ENCODE measurements at places on chromosomes 2 and 18.

DNA sequence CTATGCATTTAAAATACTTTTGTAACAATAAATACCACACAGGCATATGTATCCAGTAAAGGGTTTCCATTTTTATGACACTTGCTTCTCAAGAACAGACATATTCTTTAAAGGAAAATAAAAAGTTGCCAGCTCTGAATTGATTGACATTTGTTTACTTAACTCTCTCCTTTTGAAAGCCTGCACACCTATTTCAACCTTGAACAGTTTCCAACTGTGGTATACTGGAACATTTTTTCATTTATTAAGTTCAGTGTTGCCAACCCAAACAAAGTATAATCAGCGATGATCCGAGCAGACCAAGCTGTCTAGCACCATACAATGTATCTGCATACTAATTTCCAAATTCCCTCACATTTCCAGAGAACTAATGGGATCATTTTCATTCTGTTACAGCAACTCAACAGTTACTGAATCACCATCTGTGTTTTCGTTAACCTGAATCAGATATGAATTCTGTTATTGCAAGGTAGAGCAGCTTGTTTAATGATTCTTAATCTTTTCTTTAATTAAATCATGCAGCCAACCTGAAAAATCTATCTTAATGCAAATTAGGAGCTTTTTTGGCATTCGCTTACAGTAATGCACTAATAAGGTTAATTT lies 725.5 kb upstream of the ZEB2 start:
- DNase-seq, result no peak

GRCh38 chr2:109644571-109645275 lies 30.6 kb downstream of the SOWAHC start:
- DNase-seq, result no peak

- DNase-seq, result no peak
Observed at GRCh38 chr18:64972545-64972944, 778.3 kb upstream of the CDH7 start.

- DNase-seq, result no peak
Observed at GRCh38 chr2:235523021-235523420, 29.2 kb downstream of the AGAP1 start.

DNA sequence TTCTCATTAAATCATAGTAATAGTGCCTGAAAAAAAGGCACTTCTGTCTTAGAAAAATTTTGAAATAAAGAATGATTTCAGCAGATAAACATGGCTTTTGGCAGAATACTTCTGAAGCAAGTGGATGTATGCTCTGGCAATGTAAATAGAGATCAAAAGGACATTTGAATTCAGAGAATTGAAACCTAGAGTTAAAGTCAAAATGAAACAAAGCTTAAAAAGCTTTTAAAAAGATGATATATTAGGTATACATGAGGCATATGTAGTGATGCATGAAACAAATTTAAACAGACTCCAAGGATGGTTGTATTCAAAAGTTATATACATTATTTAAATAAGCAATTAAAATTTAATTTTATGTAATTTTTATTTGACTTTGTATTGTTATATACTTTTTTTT lies 1344.5 kb upstream of the TMEFF2 start:
- no peak for DNase-seq

DNA sequence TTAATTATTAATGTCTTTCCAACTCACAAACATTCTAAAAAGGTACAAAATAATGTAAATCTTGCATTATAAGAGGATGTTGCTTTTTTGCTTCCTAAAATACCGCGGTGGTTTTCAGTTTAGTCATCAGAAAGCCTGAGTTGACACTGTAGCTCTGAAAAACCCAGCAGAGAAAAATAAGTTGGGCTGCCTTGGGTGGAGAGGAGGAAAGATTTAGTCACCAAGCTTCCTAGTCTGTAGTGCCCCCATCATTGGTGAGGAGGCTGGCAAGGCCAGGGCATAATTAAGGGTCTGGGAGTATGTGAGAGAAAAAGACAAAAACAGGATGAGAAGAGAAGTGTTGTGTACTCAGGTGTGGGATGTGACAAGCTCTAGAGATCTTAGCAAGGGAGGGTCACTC lies 5.7 kb downstream of the PTPRM start:
- no peak for DNase-seq

- DNase-seq, result no peak
Observed at GRCh38 chr2:179860255-179861026, 971 bp downstream of the ZNF385B start.

DNA sequence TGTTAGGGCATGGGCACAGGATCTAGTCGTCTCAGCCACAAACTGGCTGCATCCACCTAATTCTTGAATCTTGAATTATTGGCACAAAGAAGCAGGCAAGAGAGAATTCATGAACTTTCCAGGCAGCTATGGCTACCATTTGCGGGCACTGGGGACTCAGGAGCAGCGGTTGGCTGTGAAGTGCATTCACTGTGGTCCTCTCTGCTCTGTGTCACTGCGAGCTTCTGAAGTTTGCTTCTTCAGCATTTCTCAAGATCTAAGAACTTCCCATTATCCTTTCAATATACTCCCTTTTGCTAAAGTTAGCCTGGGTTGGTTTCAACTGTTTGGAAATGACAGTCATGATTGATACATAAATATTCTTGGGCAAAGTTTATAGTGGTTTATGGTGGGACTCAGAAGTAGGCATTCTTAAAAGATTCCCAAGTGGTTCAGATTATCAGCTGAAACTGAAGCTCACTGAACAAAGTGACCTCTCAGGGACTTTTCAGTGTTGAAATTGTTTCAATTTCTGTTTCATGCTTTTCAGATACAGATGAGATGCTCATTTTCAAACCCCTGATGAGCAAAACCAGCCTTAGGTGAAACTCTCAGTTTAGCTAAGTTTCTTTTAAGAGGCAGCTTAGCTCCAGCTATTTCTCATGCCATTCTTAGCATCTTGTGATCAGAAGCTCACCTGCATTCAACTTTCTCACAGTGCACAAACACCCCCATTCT lies 1258.3 kb upstream of the GYPC start:
- no peak for DNase-seq

DNA sequence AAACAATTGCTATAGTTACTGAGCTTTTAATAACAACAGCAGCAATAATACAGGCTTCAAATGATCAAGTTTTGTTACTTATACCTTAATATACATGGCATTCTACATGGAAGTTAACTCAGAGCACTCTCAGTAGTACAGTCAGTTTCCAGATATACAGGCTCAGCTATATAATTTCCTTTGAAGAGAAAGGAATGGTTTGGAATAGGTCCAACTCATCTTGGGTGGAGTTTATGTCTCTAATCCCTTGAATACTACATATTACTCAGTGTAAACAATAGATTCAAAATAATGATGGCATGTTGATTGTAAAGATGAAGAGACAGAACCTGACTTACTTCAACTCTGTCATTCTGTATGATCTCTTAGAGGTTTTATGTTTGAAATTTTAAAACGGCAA lies 174.9 kb downstream of the EPHA4 start:
- no peak for DNase-seq

DNA sequence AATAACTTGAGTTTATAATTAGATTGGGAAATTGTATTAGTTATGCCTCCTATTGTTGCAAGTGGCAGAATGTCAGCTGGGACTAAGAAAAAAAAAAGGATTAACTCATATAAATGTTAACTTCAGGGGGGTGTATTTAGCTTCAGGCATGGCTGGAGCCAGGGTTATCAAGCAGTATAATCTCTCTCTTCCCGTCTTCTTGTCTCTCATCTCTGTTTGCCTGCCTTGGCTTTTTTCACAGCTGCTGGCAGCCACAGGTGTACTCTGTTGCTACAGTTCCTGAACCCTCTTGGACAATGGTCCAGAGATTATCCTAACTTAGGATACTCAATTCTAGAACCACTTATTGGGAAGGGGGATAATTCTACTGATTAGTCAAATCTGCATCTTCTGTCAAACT lies 370.7 kb upstream of the MEX3C start:
- DNase-seq, result no peak

GRCh38 chr2:15939556-15939853 lies 845 bp upstream of the MYCN start:
- DNase-seq, result no peak

GRCh38 chr18:13710414-13710831 lies 15.9 kb downstream of the FAM210A start:
- no peak for DNase-seq

GRCh38 chr2:104538077-104538476 lies 315.8 kb upstream of the POU3F3 start:
- no peak for DNase-seq

- DNase-seq, result no peak
Observed at GRCh38 chr2:40485854-40486253, 34.0 kb upstream of the SLC8A1 start.

GRCh38 chr18:210075-210474 lies 51.7 kb downstream of the USP14 start:
- no peak for DNase-seq

- DNase-seq, result no peak
Observed at GRCh38 chr2:147382322-147382948, 462.4 kb upstream of the ACVR2A start.

DNA sequence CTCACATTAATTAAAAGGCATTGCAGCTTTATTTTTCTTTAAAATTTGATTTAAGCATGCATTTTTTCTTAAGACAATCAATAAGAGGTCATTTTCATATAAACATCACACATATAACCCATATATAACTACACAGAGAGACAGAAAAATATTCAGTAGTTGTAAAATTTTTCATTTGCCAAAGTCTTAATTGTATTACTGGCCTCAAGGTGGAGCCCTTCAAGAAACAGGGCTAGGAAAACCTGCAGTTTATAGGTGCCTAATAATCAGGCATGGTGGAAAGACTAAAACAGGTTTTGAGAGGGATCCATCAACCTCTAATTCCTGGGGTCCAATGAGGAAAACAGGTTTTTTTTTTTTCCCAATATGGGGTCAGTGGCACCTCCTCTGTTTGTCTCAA lies 71.3 kb upstream of the ZNF804A start:
- DNase-seq, result no peak

GRCh38 chr2:119544939-119545475 lies 758 bp downstream of the CFAP221 start:
- DNase-seq, result no peak

DNA sequence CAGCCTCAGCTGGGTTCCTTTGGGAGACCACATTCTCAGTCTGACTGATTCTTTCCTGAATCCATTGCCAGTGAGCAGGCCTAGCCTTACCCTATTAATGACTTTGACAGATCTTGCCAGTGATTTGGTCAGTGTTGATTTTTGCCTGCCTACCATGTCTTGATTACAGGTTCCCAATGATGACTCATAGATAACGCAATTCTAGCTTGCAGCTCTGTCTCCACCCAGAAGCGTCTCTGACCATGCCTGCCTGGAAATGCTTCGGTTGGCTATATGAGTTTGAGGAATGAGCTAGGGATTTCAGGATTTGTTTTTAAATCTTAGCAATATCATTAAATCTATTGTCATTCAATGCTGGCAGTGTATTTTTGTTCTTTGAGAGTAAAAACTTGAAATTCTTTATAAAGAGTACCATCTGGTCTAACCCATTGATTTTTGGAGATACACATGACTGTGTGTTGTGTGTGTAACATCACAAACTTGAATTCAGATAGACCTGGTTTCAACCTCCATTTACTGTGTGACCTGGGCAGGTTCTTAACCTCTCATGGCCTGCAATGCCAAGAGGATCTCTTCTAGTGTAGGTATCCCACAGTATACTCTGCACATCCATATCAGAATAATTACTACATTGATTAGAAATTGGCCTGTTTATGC lies 57.0 kb downstream of the CCDC150 start:
- no peak for DNase-seq

DNA sequence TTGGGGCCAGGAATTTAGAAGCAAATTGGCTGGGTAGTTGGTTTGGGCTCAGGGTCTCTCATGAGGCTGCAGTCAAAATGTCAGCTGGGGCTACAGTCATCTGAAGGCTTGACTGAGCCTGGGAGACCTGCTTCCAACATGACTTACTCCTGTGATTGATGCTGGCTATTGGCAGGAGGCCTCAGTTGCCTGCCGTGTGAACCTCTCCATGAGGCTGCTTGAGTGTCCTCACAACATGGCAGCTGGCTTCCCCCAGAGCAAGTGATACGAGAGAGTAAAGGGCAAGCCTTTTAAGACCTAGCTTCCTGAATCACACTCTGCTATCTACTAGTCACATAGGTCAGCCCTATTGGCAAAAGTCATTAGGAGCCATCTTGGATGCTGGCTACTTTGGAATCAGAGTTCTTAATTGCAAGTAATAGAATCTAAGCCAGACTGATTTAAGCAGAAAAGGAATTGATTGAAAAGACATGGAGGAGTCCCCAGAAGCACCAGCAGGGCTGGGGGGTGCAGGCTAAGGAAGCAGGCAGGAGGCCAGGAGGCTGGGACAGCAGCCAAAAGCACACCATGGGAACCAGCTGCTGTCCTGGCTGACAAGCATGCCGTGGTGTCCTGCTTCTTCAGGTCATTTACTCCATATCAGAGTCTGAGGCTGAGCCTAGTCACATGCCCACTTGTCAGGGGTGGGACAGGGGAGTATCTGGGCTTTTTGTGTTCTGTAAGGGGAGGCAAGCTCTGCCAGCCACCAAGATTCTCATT lies 7.8 kb upstream of the GIGYF2 start:
- DNase-seq, result peak; percentile 45

DNA sequence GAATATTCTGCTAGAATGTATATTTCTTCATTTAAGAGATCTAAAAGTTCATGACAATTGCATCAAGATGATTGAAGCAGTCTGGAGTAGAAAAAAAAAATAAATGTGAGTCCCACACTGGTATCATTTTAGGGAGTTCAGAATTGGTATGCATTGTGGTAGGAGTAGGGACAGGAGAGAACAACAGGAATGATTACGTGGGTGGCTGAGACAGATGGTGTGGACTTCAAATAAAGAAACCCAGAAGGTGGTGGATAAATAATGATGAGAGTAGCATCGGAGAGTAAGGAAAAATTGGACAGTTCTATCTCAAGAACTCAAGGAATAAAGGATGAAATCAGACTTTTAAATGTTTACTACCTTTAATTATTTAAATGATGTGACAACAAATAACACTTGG lies 289.6 kb downstream of the GALNT13 start:
- DNase-seq, result no peak

DNA sequence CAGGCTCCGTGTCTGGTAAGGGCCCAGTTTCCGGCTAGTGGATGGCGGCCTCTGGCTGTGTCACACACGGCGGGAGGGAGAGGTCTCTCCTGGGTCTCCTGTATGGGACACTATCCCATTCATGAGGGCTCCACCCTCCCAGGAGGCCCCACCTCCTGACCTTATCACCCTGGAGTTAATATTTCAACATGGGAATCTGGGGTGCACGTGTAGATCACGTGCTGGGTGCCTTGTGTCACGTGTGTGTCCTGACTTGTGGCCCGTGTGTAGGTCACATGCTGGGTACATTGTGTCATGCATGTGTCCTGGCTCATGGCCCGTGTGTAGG lies 9.9 kb downstream of the NEU4 start:
- DNase-seq, result no peak

Data from left hindlimb (tissue), 1 donor.